Stimulated activated CD8-positive, alpha-beta memory T cell treated with anti-CD3 and anti-CD28 coated beads, Interleukin-7, amount 100 ng/mL, for 24 hours (primary cell): ENCODE measurements at places on chromosomes 7 and 10.

DNA sequence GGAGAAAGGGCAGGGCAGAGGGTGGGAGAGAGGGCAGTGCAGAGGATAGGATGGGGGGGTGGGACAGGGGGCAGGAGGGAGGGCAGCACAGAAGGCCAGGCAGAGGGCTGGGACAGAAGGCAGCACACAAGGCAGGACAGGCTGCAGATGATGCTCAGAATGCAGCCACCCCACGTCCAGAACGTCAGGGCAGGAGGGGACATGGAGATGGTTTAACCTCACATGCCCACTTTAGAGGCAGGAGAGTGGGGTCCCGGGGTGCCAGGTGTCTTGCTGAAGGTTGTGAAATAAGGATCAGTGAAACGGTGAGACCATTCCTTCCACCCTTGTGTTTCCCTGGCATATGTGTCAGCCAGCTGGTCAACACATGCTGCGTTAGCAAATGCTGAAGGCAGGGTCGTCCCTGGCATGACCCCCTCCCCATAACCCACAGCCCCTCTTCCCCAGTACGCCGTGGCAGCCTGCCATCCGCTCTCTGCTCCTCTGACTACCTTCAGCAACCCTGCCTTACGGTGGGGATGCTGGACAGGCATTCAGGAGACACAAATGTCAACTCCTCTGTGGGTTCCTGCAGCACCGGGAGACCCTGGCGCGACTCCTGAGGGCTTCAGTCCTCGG, 592.1 kb downstream of the DNAJB6 start:
- DNase-seq: no peak

- no peak for DNase-seq
Observed at GRCh38 chr7:13109201-13109600, 421.8 kb downstream of the ARL4A start.

GRCh38 chr10:37821237-37821636, 36.2 kb downstream of the ZNF248 start:
- no peak for DNase-seq

GRCh38 chr7:82050792-82051191, 280.9 kb upstream of the HGF start:
- no peak for DNase-seq

DNA sequence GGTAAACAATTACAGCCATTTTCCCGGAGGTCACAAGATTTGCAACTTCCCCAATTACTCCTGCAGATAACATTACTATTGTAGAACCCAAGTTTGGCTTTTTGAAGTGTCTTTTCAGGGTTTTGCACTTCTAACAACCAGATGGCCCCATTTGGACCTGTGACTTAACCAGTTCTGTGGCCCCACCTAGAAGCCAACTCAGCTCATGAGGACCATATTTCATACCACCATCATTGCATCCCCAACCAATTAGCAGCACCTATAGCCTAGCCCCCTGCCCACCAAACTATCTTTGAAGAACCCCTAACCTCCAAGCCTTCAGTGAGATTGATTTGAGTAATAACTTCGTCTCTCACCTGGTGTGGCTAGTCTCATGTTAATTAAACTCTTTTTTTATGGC, 51.3 kb upstream of the WDR11 start:
- no peak for DNase-seq

DNA sequence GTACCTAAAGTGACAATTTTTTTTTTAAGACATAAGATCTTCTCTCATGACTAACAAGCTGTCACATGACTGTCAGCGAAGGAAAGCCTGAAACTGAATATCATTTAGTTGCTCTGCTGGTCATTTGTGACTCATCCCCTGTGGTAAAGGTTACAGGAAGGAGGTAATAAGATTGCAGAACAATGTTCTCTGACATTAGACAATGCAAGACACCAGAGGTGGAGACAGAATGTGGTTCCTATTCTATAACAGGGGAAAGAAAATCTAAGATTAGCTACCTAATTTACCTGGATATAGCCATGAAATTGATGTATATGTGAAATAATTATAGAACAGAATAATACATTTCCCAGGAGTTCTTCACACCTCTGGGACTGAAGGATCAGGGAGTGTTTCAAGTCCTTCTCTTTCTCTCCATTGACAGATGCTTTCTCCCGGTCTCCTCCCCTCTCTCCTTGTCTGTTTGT, 47.7 kb downstream of the LRGUK start:
- DNase-seq: no peak

DNA sequence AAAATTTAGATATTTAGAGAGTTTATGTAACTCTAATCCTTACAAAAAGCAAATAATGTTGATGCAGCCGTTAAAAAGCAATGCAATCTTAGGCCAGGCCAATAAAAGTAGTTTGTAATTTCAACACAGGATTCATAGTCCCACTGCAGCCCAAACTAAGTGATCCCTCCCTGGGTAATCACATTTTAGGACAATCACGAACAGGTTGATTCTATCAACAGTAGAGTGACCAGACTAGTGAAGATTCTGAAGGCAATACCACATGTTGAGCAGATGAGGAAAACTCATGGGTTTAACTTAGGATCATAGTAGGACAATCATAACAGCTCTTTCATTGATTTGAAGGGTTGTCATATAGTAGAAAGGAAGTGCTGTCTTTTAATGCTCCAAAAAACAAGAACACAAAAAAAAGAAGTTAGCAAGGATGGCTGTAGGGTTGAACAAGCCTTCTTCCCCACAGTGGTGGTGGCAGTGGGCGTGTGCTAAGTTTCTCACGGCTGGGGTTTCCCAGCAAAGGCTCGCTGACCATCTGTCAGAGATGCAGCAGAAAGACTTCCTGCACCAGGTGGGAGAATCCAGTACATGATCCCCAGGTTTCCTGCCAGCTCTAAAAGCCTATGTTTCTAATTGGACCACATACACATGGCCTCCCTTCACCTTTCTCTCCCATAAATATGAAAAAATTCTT, 212.2 kb downstream of the CHRM2 start:
- no peak for DNase-seq

- no peak for DNase-seq
Observed at GRCh38 chr7:4769761-4770160, 5.7 kb upstream of the AP5Z1 start.

GRCh38 chr7:30428246-30429155, 50.1 kb downstream of the NOD1 start:
- DNase-seq: no peak

DNA sequence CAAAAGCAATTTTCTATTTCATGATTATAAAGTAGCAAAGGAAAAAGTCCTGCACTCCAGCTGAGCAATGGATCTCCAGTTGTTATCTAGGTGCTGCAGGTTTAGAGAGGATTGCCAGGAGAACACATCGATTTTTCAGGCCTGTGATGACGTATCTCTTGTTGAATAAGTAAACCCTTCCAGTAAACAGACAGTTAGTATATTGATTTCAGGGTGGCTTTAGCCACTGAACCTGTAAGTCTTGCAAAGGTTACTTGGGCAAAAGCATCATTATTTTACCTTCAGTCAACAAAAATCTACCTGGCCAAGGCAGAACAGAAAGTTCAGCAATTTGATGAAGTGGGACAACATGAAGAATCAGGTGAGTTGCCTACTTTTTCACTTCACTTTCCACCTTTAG, 12.3 kb downstream of the EGFR start:
- no peak for DNase-seq

DNA sequence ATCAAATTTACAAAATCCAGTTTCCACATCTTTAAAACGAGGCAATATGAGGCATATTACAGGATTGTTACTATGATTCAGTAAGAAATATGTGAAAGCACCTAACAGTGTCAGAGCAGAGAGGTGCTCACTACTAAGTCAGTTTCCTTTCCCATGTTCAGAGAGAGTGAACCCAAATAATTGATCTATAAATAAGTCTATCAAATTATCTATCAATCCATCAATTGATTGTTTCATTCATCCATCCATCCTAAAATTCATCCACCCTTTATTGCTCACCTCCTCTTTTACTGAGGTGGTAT, 340.8 kb downstream of the SUGCT start:
- DNase-seq: no peak

DNA sequence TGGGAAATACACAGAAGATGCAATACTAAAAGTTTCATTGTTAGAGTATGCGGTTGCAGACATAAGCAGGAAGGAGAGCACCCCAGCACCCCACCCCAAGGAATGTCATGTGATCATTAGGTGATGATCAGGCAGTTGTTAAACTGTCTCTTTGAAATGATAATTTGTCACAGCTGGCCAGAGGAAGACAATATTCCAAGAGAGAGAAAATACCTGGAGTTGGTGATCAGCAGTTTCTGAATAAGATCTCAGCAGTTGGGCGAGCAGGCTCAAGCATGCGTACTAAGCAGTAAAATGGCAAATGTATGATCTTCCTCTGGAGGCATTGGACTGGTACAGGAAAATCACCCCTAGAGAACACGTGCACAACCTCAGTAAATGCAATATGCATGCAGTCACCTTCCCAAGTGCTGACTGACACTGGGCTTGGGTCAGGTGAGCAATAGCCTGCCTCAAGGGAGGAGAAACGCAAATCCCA, 250.1 kb upstream of the MBL2 start:
- DNase-seq: no peak

- DNase-seq: no peak
Observed at GRCh38 chr7:103811997-103812396, 177.5 kb downstream of the RELN start.

- no peak for DNase-seq
Observed at GRCh38 chr10:73899423-73899822, 11.5 kb upstream of the PLAU start.
